ENCODE measurements at places on chromosomes 7 and 10. TPM values are rescaled to one million over a fixed set of nuclear protein-coding genes. Genes with fewer than 3 reads are reported as not detected.

- DNase-seq = no peak
- no peak overlapping the region for H3K4me3 ChIP-seq
- H3K27ac ChIP-seq = peak overlapping the region; percentile 27
- no peaks in the 10 kb centered on the region for H3K27me3 ChIP-seq
Measured at GRCh38 chr10:79328737-79329504, 18.3 kb upstream of the PPIF start.

GRCh38 chr7:26863518-26864308, 677 bp downstream of the SKAP2 start:
- no peak for DNase-seq
- H3K27me3 ChIP-seq = peaks cover 43% of the 10 kb centered on the region
- peak overlapping the region; percentile 93 for H3K4me3 ChIP-seq

- H3K4me3 ChIP-seq = no peak overlapping the region
- H3K27ac ChIP-seq = no peak overlapping the region
- no peaks in the 10 kb centered on the region for H3K36me3 ChIP-seq
- no peaks in the 10 kb centered on the region for H3K4me1 ChIP-seq
Measured at GRCh38 chr7:120467676-120468075, 194.7 kb downstream of the KCND2 start.

GRCh38 chr7:40356312-40356711, 221.5 kb downstream of the SUGCT start:
- no peaks in the 10 kb centered on the region for H3K36me3 ChIP-seq
- no peaks in the 10 kb centered on the region for H3K27me3 ChIP-seq
- H3K27ac ChIP-seq = no peak overlapping the region
- DNase-seq = no peak
- H3K4me3 ChIP-seq = no peak overlapping the region
- H3K4me1 ChIP-seq = no peaks in the 10 kb centered on the region

- no peaks in the 10 kb centered on the region for H3K4me1 ChIP-seq
- H3K27me3 ChIP-seq = no peaks in the 10 kb centered on the region
- H3K27ac ChIP-seq = no peak overlapping the region
- no peaks in the 10 kb centered on the region for H3K36me3 ChIP-seq
- no peak for DNase-seq
Measured at GRCh38 chr7:1725199-1725690, 55.2 kb downstream of the ELFN1 start.

DNA sequence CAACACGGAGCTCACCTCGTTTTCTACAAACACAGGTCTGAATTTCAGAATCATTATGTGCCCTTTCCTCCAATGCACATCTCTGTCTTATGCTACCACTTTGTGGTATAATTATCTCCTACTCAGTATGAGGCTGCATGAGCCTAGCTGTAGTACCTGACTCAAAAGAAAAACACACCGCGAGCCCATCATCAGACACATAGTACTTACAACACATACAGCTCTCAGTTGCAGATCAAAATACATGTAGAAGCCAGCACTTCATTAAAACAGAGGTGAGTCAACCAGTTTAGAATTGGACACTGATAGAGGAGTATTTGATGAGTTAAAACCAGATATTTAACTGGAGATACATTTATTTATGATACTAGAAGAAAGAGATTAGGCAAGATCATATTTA, 1.4 kb upstream of the RTKN2 start:
- H3K4me3 ChIP-seq = peak overlapping the region; percentile 86
- peaks cover 15% of the 10 kb centered on the region for H3K4me1 ChIP-seq
- DNase-seq = no peak
- no peaks in the 10 kb centered on the region for H3K36me3 ChIP-seq
- no peak overlapping the region for H3K27ac ChIP-seq

Gene PRF1
- total RNA-seq = 76.5 TPM
